ENCODE measurements at places on chromosomes 7 and 10.

- no peak for DNase-seq
Observed at GRCh38 chr10:131174211-131174565, 137.3 kb downstream of the TCERG1L start.

- no peak for DNase-seq
Observed at GRCh38 chr7:25714013-25714412, 438.0 kb upstream of the NFE2L3 start.

DNA sequence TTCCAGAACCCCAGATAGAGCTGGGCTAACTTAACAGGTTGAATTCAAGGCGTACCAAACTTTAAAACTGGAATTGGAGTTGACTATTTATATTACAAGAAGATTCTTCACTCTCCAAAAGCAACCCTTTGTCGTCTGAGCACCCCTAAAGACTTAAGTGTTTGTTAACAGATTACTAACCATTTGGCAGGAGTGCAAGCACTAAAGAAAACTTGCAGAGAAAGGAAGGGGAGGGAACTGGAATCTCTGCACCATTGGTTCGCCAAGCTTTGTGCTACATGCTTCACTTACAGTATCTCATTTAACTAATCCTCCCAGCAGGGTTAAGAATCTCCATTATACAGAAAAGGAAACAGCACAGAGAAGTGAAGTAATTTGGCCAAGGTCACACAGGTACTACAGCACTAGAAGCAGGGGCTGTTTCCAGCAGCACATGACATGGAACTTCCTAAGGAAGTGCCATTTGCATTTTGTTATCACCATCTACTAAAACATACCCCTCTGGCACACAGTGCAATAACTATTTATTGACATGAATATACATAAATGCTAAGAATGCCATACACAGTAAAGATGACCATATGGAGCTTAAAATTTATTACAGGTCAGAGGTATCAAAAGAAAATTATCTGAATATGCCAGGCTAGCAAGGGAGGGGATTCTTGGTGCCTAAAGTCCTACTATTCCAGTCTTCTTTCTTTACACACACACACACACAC is 201.2 kb downstream of the KCNMA1 start:
- DNase-seq: no peak

GRCh38 chr10:124644236-124644635 is 99.9 kb downstream of the FAM53B start:
- no peak for DNase-seq

DNA sequence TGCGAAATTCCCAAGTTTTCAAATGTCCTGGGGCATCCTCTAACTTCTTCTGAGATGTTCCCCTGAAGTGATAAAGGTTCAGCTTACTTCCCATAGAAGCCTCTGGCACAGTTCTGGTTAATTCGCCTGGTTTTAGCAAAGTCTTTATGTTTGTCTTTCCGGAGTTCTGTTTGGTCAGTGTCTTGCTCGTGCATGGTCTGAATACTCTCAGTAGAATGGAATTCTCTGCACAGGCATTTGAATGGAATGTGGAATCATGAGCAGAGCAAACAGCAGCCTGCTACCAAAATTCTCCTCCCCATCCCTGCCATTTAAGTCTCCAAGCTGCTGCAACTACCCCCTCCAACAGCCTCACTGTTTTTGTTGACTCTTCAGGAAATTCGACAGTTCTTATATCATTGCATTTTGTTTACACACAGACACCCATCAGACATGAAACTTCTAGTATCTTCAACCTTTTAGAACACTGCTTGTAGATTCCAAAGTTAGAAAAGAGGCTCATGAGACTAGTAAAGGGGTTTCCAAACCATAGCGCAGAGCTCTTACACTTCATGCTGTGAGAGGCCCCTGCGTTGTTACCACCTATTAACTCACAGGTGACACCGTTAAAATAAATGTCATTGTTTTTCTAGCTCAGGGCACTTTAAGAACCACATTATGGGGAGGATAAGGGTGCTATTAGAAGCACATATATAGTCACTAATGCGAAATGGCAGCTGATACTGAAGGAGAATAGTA is 129.7 kb downstream of the PLCE1 start:
- DNase-seq: no peak

- no peak for DNase-seq
Observed at GRCh38 chr7:80466636-80467035, 45.2 kb downstream of the GNAT3 start.

- no peak for DNase-seq
Observed at GRCh38 chr10:3415038-3415736, 242.6 kb upstream of the PITRM1 start.
